ENCODE measurements at places on chromosomes 12 and 14.
A peak's percentile ranks its signal among the peaks of the same experiment; 100 is the strongest.

DNA sequence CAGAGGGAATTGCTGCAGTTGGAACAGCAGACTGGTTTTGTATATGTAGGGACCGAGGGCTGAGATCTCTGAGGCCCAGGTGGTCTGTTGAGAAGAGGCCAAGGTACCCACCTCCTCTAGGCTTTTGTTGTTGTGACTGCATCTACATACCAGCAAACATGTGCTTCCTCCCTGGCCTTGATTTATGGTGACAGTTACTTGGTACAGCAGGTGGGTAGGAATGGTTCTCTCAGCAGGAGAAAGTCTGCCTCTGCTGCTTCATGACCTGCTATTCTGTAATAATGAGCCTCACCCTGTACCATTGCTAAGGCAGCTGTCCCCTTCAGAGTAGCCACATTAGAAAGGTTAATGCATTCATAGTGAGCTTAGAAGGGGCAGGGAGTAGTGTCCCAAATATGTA, 196.7 kb upstream of the PELI2 start:
- H3K4me3 ChIP-seq = no peak overlapping the region
- H3K4me1 ChIP-seq = no peaks in the 10 kb centered on the region
- no peaks in the 10 kb centered on the region for H3K36me3 ChIP-seq

GRCh38 chr14:85187521-85187920, 342.4 kb upstream of the FLRT2 start:
- DNase-seq = no peak
- no peak overlapping the region for H3K27ac ChIP-seq
- no peaks in the 10 kb centered on the region for H3K27me3 ChIP-seq
- no peaks in the 10 kb centered on the region for H3K36me3 ChIP-seq

DNA sequence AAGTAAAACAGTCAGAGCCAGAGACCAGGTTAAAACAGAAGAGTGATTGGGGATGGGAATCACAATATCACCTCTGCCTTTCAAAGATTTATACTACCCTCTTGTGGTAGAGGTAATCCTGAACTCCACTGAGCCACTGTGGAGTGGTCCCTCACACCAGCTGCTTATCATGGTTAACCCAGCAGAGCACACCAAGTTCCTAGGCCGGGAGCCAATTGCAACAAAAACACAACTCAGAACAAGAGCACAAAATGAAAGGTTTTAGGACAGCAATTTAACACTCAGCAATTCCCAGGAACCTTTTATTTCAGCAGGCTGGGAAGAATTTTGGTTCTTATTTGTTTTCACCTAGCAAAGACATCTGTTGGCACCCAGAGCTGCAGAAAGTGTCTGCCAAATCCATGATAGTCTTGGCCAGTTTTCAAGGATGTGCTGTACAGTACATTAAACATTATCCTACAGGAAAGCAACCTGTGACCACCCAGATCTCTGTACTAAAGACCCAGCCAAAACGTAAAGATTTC, 220.5 kb upstream of the ATXN7L3B start:
- no peak overlapping the region for H3K27ac ChIP-seq
- DNase-seq = peak; percentile 57
- no peaks in the 10 kb centered on the region for H3K36me3 ChIP-seq
- H3K4me1 ChIP-seq = no peaks in the 10 kb centered on the region

GRCh38 chr12:17134315-17134714, 528.4 kb upstream of the LMO3 start:
- H3K27ac ChIP-seq = no peak overlapping the region
- no peak overlapping the region for H3K4me3 ChIP-seq
- no peaks in the 10 kb centered on the region for H3K4me1 ChIP-seq
- DNase-seq = no peak
- no peaks in the 10 kb centered on the region for H3K27me3 ChIP-seq

DNA sequence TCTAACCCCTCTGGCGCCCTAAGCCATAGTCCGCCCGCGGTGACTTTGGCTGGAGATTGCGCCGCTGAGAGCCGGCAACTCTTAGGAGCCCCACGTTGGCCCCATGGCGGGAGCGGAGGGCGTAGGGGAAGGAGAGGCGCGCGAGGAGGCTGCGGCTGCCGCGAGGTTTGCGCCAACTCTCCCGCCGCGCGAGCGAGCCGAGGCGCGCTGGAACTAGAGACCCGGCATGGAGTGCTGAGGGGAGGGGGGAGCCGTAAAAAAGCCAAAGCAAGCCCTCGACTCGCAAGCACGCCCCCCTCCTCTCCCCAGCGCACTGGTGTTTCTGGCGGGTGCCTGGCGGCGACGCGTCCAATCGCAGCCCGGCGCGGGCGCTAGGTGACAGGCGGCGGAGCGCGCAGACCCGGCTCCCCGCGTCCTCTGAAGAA, at the start of gene SYT10:
Gene SYT10, minus strand, starts transcription at position 233 of the 425 bp plus-strand sequence. CDS start 297 bp downstream, outside the sequence.
- no peaks in the 10 kb centered on the region for H3K4me1 ChIP-seq
- H3K36me3 ChIP-seq = no peaks in the 10 kb centered on the region
- H3K4me3 ChIP-seq = peak within 1 kb of the TSS; percentile 93

DNA sequence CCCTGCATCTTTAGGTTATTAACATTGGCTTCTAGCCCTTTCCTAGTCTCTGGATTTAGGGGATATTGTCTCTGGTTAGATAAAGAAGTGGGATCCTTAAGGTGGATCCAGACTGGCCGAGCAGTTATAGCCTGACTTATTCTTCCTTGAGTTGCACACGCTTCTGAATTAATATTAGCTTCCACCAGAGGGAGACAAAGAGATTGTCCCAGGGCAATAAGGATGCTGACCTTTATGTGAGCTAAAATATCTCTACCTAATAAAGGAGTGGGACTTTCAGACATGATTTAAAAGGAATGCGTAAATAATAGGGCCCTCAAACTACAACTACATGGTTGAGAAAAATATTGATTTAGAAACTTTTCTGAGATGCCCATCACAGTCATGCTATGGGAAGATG, 139.7 kb downstream of the SLCO1B3 start:
- no peak overlapping the region for H3K27ac ChIP-seq
- H3K4me3 ChIP-seq = no peak overlapping the region
- no peaks in the 10 kb centered on the region for H3K36me3 ChIP-seq
- no peak for DNase-seq
- no peaks in the 10 kb centered on the region for H3K4me1 ChIP-seq

DNA sequence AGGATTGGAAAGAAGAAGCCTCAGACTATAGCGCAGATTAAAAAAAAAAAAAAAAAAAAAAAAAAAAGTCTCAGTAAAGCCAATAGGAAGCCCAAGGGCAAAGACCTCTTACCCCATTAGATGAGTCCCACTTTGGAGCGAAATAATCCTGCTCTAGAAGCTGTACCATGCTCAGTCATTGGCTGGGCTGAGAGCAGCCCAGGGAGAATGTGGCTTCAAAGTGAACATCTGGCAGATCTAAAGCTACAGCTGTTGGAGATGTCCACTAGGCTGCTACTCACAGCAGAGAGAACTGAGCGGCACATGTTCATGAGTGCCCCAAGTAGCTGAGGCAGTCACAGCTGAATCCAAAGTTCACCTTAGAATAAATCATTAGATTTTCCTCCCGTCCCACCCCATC, 560.9 kb downstream of the MED13L start:
- no peak for DNase-seq
- H3K4me1 ChIP-seq = no peaks in the 10 kb centered on the region
- H3K27ac ChIP-seq = no peak overlapping the region
- no peak overlapping the region for H3K4me3 ChIP-seq
- H3K36me3 ChIP-seq = no peaks in the 10 kb centered on the region

DNA sequence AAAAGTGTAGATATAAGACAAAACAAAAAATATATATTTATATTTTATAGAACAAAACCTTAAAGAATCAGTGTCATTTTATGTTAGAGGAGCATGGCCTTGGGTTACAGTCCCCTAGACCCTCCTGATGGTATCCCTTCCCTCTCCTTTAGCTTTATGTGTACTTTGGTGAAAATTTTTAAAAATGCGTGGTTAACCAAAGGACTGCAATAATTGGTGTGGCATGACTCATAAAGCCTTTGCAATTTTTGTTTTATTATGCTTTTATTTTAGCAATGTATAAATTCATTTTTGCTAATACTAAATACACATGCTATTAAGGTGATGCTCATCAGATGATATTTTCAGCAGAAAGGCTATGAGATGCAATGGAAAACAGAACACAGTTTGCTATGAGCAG, 264.4 kb downstream of the SYT1 start:
- H3K4me1 ChIP-seq = no peaks in the 10 kb centered on the region
- no peaks in the 10 kb centered on the region for H3K36me3 ChIP-seq
- H3K27ac ChIP-seq = no peak overlapping the region
- no peak for DNase-seq
- no peak overlapping the region for H3K4me3 ChIP-seq
- no peaks in the 10 kb centered on the region for H3K27me3 ChIP-seq

DNA sequence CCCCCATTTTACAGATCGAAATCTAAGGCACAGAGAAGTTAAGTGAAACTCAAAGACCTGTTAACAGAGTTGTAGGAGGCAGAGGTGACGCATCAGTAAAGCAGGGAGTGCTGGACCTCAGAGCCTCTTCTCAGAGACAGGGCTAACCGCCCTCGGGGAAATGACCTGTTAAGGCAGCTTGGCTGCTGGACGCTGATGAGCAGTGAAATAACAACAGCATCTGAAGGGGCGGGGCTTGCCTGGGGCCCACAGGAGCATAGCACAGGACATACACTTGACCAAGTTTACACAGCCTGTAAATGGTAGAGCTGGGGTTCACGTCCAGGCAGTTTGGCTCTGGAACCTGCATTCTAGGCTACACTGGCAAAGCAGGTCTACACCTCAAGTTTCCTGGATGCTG, 39.3 kb downstream of the LRTM2 start:
- no peaks in the 10 kb centered on the region for H3K36me3 ChIP-seq
- H3K27me3 ChIP-seq = no peaks in the 10 kb centered on the region
- H3K27ac ChIP-seq = no peak overlapping the region
- DNase-seq = peak; percentile 29

DNA sequence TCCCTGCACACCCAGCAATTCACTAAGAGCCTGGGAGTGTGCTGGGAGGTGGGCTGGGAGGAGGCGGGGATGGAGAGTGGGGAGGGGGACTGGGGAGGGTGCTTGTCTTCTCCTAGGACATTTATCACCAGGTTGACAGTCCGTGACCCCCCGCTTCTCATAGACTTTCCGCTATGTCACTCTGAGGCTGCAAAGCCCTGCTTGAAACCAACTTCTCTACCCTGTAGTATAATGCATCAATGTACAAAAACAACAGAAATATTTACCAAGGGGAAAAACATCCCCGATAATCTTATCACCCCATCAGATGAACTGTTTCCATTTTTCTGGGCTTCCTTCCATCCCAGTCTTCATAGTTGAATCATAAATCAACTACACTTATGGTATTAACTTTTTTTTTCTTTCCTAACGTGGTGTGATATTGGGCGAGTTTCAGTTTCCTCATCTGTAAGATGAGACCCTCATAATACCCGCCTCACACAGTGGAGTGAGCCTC, 28.6 kb upstream of the BATF start:
- no peak for DNase-seq
- no peaks in the 10 kb centered on the region for H3K27me3 ChIP-seq
- no peaks in the 10 kb centered on the region for H3K36me3 ChIP-seq
- H3K4me1 ChIP-seq = no peaks in the 10 kb centered on the region

DNA sequence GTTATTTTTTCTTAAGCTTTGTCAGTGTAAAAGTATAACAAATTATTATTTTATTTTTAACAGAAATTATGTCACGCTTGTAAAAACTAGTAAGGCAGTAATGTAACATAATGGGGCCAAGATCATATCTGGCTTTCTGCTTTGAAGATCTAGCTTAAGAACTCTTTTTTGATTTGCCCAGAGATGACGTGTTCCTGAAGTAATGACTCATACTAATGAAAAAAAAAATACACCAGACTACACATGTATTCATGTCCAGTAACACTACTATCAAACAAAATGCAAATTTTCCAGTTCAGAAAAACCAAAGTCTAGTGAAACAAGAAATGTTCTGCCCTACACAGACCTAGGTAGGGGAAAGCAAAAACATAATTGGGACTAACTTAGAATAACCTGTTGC, 432.2 kb upstream of the ATXN7L3B start:
- H3K4me1 ChIP-seq = no peaks in the 10 kb centered on the region
- no peak for DNase-seq
- no peak overlapping the region for H3K4me3 ChIP-seq
- no peaks in the 10 kb centered on the region for H3K36me3 ChIP-seq
- H3K27ac ChIP-seq = no peak overlapping the region

DNA sequence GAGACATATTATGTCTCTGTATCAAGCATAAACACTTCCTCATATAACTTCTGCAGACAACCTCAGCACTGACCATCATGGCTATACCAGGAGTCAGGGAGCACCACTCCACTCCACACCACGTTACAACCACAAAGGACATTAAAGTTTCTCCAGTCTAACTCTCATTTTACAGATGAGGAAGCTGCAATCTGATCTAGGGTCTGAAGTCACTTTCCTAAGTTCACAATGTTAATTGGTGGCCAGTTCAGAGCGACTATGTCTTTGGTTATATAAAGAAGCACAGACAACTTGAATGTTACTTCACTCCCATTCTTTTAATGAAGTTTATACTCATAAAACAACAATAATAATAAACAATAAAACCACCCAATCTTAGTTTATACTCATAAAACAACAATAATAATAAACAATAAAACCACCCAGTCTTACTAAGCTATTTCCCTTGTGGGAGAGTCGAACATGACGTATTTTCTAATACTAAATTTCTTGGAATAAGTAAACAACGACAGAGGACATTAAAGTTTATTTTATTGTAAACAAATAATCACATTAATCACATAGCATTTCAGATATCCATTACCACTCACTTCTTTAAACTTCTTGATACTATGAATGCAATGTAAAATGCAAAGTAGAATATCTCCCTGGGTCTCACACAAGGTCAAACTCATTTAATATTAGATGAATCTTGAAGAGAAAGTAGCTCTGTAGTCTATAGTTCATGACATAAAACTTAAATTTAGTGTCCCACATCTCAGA, 72.4 kb upstream of the SSTR1 start:
- no peak for DNase-seq
- H3K4me1 ChIP-seq = no peaks in the 10 kb centered on the region
- no peak overlapping the region for H3K4me3 ChIP-seq
- no peak overlapping the region for H3K27ac ChIP-seq
- H3K36me3 ChIP-seq = no peaks in the 10 kb centered on the region

- H3K4me3 ChIP-seq = no peak overlapping the region
- H3K27me3 ChIP-seq = no peaks in the 10 kb centered on the region
- no peak for DNase-seq
- no peaks in the 10 kb centered on the region for H3K36me3 ChIP-seq
These were observed 46.8 kb downstream of the MOK start for GRCh38 chr14:102258136-102258535.

DNA sequence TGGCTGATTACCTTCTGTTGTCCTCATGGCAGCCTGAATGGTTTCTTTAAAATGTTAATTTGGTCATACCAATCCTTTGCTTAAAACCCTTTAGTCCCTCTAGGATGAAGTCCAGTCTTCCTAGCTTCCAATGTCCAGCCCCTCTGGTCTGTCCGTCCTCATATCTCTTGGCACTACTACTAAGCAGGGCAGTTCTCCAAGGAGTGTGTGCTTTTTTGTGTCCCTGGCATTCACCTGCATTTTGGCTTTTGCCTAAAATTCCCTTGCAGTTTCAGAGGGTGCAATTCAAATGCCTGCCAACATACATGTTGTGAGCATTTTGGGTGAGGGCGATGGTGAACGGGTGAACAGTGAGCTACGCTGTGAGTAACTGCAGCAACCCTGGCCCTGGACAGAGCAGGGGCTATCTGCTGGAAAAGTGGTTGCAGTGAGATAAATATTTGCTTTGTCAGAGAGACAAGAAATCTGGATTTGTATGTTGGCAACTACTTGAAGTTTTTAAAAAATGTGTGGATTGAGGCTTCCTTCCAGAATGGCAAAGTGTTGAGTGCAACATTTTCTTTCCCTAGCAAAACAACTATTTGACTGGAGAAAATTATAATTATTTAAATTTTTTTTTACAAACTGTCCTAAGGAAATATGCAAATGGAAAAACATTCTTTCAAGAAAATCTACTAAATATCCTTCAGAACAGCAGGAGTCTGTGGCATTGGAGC, 14.6 kb downstream of the GALNT8 start:
- H3K27me3 ChIP-seq = no peaks in the 10 kb centered on the region
- no peak overlapping the region for H3K4me3 ChIP-seq
- H3K4me1 ChIP-seq = no peaks in the 10 kb centered on the region

Measured in H9 (cell line).